Muscle of back (tissue), 13 donors: ENCODE measurements at places on chromosomes 6 and 20. TPM values are rescaled to one million over a fixed set of nuclear protein-coding genes. Genes with fewer than 3 reads are reported as not detected.

The COL9A1 gene
- polyA plus RNA-seq, result 3.8 TPM

The FNDC1 gene
- 244 TPM for polyA plus RNA-seq

The PTGIS gene
- 39.0 TPM for polyA plus RNA-seq

The FAM184A gene
- 6.5 TPM for polyA plus RNA-seq

The ZC2HC1B gene
- not detected for polyA plus RNA-seq

The HELZ2 gene
- polyA plus RNA-seq, result 9.5 TPM

The BPIFA3 gene
- not detected for polyA plus RNA-seq

The TSPO2 gene
- polyA plus RNA-seq, result 0.52 TPM

The SYTL3 gene
- 7.9 TPM for polyA plus RNA-seq

The SEC23B gene
- 26.0 TPM for polyA plus RNA-seq

The STX7 gene
- polyA plus RNA-seq, result 37.2 TPM

The SLC17A2 gene
- polyA plus RNA-seq, result not detected

The LY6G6D gene
- 0.42 TPM for polyA plus RNA-seq

The CNR1 gene
- 0.51 TPM for polyA plus RNA-seq

The FAM217B gene
- polyA plus RNA-seq, result 20.4 TPM

The PLA2G7 gene
- 1.6 TPM for polyA plus RNA-seq

The FYN gene
- polyA plus RNA-seq, result 171 TPM

The HLA-DRB1 gene
- polyA plus RNA-seq, result 12.9 TPM

The ARFGEF3 gene
- polyA plus RNA-seq, result 1.5 TPM

The GPR6 gene
- not detected for polyA plus RNA-seq

The CRIP3 gene
- polyA plus RNA-seq, result 0.58 TPM

The MCCD1 gene
- not detected for polyA plus RNA-seq

The LGSN gene
- not detected for polyA plus RNA-seq

The DST gene
- 195 TPM for polyA plus RNA-seq

The SOBP gene
- 19.1 TPM for polyA plus RNA-seq

The EGFL8 gene
- 25.0 TPM for polyA plus RNA-seq

The SPEF1 gene
- polyA plus RNA-seq, result not detected

The ADGRG6 gene
- polyA plus RNA-seq, result 11.5 TPM

The C6orf15 gene
- polyA plus RNA-seq, result not detected

The PPIL6 gene
- polyA plus RNA-seq, result 6.5 TPM

The CHRNA4 gene
- polyA plus RNA-seq, result 1.3 TPM

The STMND1 gene
- not detected for polyA plus RNA-seq

The TSHZ2 gene
- 17.2 TPM for polyA plus RNA-seq

The ERVFRD-1 gene
- polyA plus RNA-seq, result 0.09 TPM

The MDFI gene
- 46.1 TPM for polyA plus RNA-seq

The VWA7 gene
- polyA plus RNA-seq, result 2.5 TPM

The WFDC5 gene
- polyA plus RNA-seq, result not detected

The SLC52A3 gene
- 0.57 TPM for polyA plus RNA-seq

The RBPJL gene
- not detected for polyA plus RNA-seq

The RRAGD gene
- polyA plus RNA-seq, result 111 TPM

The CALHM4 gene
- not detected for polyA plus RNA-seq

The PEX7 gene
- 10.0 TPM for polyA plus RNA-seq

The TMEM242 gene
- polyA plus RNA-seq, result 10.0 TPM

The TREML1 gene
- 0.28 TPM for polyA plus RNA-seq

The CBLN4 gene
- 0.22 TPM for polyA plus RNA-seq

The HNF4A gene
- polyA plus RNA-seq, result not detected

The MANEA gene
- polyA plus RNA-seq, result 12.8 TPM

The PRL gene
- 1.6 TPM for polyA plus RNA-seq

The SLCO4A1 gene
- polyA plus RNA-seq, result 0.83 TPM

The KIF13A gene
- 29.9 TPM for polyA plus RNA-seq

The SLC23A2 gene
- polyA plus RNA-seq, result 11.9 TPM

The GABBR1 gene
- polyA plus RNA-seq, result 22.9 TPM

The HSPA12B gene
- 23.1 TPM for polyA plus RNA-seq
